Activated CD4-positive, CD25-positive, alpha-beta regulatory T cell treated with anti-CD3 and anti-CD28 coated beads, Interleukin-2, amount 50 U/mL, for 72 hours (primary cell): ENCODE measurements at places on chromosomes 12 and 14.

DNA sequence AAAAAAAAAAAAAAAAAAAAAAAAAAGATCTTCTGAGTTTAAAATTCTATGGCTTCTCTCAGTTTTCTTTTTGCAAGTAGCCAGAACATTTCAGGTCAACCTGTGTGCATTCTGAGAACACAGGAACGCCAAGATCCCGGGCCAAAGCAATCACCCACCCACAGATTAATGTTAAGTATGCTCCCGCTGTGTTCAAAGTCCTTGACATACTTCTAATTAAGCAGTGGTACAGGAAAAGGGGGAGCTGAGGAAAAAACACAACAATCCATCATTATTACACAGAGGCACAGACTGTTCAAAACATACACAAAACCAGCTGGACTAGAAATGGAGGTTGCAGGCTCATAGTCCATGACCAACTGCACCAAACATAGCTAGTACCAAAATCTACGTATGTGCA is 2.8 kb downstream of the FBXO21 start:
- no peak for DNase-seq

DNA sequence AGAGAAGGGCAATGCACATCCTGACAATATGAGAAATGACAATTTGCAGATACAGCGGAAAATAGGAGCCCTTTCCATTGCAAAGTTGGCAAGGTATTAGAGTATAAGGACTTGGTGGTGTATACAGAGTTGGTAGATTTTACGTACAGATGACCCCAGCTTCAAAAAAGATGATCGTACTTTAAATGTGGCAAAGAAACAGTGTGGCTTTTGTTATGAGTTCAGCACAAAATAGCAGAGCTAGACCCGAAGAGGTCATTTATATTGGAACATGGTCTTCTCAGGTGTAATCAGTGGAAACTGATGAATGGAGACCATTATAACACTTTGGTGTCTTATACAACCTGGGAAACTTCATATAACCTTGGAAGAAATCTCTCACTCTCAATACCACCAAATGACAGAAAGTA is 2.3 kb downstream of the CLEC2B start:
- DNase-seq: no peak

- no peak for DNase-seq
Observed at GRCh38 chr12:116321913-116322312, 44.4 kb upstream of the MED13L start.

- no peak for DNase-seq
Observed at GRCh38 chr14:75518625-75519024, 3.6 kb upstream of the BATF start.

GRCh38 chr12:3744229-3744901 is 8.5 kb downstream of the CRACR2A start:
- DNase-seq: no peak

- no peak for DNase-seq
Observed at GRCh38 chr12:58026426-58026825, 85.1 kb downstream of the ATP23 start.

DNA sequence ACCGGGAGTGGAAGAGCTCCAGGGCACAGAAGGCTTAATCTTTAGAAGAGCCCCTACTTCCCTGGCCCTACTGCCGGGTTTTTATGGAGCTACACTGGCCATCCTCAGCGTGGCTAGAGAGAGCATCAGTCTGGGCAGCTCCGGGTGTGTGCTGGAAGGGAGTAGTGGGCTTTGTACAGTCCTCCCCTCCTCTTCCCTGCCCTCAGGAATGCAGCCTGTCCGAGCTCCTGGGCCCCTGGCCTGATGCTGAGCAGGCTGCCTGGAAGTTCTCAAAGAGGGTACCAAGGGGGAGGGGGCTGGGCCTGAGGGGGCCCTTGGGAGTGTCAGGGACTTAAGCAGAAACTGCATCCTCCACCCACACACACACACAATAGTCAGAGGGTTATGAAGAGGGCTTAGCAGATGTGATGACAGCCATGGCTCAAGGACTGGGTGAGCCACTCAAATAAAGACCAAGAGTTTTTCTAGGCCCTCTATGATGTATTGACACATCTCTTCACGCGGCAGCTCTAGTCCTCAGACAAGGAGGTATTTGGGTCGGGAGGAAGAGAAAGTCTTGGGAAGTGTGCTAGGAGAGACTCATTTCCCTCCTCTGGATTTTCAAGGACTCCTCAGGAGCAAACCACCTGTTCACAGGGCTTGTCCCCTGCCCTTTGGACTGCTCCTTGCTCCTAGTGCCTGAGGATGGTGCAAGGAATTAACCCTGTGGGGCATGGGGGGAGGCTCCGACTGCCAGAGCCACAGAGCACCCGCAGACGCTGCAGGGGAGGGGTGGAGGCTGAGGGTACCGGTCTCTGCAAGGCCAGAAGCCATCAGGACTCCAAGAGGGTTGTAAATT is 16.5 kb upstream of the FIGNL2 start:
- DNase-seq: no peak

GRCh38 chr12:132804426-132804861 is 24.2 kb downstream of the GOLGA3 start:
- no peak for DNase-seq

DNA sequence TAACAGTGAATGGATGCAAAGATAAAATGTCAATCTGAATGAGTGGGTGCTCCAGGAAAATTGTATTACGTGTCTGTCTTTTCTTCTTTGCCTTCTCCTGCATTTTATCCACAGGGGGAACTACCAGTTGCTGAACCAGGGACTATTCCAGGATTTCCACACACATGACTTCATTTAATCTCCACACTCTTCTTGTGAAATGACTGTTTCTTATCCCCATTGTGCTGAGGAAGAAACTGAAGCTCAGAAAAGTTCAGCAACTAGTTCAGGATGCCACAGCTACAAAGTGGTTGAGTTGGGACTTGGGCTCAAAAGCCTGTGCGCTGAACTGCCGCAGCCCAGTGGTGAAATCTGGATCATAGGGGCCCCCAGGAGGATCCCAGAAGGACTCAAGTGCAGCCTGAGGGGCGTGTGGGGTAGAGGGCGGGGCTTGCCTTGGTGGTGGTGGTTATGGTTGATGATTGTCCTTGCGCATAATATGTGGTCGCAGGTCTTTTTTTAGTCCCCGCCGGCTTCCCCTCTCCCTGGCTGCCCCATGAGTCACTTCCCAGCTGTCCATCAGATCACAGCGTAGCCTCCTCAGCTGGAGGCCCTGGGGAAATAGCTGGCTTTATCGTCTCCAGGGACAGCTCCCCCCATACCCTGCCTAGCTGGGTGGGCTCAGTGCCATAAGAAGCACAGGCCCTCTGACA is 235.2 kb upstream of the CRY1 start:
- peak; percentile 45 for DNase-seq

GRCh38 chr14:33402604-33403003 is 463.9 kb downstream of the NPAS3 start:
- DNase-seq: no peak
